ENCODE measurements at places on chromosomes 11 and 22. TPM values are rescaled to one million over a fixed set of nuclear protein-coding genes. Genes with fewer than 3 reads are reported as not detected.

DNA sequence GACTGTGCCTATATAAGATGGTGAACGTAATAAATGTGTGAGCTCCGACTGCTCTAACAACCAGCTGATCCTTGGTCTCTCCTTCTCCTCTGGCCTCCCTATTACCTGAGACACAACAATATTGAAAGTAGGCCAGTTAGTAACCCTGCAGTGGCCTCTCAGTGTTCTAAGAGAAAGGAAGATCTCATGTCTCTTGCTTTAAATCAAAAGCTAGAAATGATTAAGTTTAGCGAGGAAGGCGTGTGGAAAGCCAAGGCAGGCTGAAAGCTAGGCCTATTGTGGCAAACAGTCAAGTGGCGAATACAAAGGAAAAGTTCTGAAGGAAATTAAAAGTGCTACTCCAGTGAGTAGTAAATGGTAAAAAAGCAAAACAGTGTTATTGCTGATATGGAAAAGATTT lies 39.5 kb downstream of the HIPK3 start:
- no peak for DNase-seq

DNA sequence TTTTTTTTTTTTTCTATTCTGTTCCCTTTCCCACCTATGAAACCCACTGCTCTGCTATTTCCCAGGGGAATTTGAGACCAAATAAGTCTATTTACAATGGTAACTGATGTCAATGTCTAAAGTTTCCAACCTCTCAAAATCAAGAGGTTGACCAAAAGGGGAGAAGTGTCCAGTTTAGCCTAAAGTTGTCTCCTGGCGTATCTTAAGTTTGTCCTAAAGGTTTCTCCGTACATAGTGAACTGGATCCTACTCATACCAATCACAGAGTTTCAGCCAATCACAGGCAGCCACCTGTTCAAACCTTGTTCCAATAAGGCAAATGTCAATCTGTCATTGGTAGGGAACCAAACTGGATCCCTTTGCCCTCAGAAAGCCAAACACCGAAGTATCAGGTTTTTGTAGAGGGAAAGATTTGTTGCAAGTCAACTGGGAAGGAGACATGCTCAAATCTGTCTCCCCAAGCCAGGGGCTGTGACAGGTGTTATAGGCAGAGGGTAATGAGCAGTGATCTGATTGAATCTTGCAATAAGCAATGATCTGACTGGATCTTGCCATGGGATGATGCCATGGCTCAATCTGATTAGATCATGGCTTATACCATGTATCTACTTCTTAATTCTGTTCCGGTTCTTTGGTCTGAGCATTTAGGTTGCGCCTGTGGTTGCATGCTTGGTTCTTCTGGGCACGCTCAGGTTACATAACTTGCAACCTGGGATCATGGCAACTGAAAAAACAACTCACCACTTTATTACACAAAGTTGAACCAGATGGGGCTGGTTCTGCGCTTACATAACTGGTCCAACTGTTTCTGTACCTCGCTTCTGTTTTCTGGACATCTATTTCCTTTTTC lies 1.1 kb upstream of the VPS37C start:
- peak; percentile 53 for DNase-seq

DNA sequence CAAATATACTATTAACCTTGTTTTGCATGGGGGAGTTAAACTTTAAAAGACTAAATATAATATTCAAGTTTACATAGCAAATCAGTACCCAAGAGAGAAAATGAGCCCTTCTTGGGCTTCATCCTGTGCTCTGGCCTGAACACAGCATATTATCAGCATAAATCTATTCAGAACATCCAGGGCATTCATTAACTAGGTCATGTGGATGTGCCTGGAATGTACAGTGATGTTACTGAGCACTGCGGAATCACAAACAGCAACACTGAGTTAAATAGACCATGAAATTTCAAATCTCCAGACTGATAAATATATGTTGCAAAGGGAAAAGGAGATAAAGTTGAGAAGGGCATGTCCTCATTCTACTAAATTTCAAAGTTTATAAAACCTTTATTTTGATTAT lies 426.4 kb downstream of the AASDHPPT start:
- no peak for DNase-seq

GRCh38 chr11:130227373-130227772 lies 67.8 kb downstream of the ST14 start:
- DNase-seq = no peak

GRCh38 chr11:382081-382629 lies 11.9 kb upstream of the PKP3 start:
- no peak for DNase-seq

- DNase-seq = no peak
These were observed 663.7 kb upstream of the B3GAT1 start for GRCh38 chr11:135075740-135076139.

DNA sequence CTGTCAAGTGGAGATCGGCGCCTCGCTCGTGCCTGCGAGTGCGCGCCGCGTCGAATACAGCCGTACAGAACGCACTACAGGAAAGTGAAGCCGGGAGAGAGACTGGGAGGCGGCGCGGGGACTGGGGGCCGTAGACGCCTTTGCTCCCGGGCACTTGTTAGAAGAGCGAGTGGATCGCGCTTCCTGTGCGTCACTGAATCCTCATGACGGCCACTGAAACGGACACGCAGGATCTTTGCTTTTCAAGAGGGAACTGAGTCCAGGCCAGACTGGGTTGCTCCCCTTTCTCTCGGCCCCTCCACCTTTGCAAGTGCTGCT lies 314 bp downstream of the RIC8A start:
- DNase-seq = no peak

DNA sequence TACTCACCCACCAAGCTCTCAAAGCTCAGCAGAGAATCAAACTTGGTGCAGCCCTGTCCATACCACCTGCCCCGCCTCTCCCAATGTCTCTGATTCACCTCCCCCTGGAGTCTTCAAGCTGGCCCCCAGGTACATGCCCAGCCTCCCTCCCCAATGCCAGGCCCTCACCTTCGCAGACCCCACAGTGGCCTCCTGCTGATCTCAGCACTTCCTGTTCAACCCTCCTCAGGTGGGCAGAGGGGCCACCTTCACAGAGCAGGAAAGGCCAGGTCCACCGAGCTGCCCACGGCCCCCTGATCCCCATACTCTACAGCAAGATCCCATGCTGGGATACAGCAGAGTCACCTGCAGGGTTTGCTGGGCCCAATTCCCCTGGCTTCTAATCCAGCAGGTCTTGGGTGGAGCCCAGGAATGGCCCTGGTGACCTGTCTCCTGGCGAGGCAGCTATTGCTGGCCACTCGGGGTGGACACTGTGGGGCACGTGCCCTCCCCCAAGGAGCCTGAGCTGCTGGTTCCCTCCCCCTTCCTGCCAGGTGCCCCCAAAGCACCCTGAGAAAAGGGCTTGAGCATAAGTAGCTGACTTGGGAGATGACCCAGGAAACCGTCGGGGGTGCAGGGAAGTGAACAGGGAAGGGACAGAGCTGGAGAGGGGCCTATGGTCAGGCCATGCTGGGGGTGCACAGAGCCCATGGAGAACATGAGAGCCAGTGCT lies 150.7 kb downstream of the BRD1 start:
- no peak for DNase-seq

- DNase-seq = no peak
These were observed 13.1 kb downstream of the POU2AF1 start for GRCh38 chr11:111365722-111366559.

DNA sequence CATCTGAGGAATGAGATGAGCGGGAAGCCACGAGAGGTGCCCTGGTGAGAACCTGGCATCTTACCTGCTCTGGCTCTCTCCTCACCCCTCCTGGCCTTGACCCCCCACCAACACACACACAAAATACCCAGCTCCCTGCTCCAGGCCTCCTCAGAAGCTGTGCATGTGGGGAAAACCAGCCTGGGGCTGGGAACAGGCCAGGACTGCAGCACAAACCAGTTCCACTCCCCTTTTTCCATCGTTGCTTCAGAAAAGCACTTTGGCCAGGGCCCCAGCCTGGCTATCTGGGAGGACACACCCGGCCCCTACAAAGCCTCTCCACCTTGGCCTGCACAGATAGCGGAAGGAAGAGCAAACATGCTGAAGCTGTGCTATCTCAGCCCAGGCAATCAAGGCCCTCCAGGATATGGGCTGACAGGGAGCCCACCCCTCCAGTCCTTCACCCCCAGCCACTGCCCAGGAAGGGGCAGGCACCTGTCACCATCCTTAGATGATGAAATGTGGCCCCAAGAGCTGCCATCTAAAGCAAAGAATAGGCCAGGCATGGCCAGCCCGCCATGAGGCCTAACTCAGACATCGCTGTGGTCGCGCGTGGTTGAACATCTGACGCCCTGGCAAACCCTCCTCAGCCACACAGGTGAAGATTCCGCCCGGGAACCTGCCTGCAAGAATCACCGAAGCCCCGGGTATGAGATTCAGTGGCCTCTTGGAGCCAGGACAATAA lies 35.4 kb downstream of the PISD start:
- no peak for DNase-seq

DNA sequence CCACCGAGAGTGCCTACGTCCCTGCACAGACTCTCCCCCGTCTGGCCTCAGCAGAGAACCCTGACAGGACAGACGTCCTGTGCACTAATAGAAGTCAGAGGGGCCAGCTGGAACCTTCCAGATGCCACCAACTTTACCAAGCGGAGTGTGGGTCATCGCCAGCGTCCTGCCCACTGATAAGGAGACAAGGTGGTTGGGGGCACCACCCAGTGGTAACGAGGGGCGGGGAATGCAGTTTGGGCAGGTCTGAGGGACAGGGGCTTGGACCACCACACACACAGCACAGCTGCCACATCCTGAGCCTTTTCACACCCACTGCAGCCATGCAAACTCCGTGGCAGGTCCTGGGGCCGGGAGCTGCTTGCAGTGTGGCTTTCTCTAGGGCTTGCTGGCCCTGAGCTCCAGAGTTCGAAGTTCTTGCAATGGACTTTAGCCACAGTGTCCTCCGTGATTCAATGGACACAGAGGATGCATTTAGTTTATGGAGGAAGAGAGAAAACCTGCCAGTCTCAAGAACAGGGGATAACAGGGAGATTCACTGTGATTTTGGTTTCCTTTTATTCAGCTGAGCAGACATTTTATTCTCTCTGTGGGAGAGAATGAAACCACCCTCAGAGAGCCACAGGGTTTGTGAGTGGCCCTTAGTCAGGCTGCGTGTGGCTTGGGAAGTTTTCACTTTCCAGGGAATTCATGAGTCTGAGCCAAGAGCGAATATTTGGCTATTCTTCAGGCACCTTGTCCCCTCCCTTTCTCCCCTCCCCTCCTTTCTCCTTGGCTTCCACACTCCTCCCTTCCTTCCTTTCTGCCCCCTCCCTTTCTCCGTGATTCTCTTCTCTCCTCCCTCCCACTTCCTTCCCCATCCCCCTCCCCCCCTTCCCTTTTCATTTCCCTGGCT lies 13.1 kb downstream of the MRGPRG start:
- no peak for DNase-seq

GRCh38 chr11:114259551-114259983 lies 36.6 kb upstream of the NNMT start:
- no peak for DNase-seq

DNA sequence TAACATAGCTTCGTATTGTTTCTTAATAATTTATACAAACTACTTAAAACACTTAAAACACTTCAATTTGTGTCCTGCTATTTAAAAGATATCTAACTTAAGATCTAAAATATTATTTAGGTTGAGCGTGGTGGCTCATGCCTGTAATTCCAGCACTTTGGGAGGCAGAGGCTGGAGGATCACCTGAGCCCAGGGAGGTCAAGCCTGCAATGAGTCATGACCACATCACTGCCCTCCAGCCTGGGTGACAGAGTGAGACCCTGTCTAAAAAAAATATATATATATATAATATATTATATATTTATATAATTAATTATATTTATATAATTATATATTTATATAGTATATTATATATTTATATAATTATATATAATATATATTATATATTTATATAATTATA lies 4.2 kb upstream of the CTR9 start:
- DNase-seq = no peak

DNA sequence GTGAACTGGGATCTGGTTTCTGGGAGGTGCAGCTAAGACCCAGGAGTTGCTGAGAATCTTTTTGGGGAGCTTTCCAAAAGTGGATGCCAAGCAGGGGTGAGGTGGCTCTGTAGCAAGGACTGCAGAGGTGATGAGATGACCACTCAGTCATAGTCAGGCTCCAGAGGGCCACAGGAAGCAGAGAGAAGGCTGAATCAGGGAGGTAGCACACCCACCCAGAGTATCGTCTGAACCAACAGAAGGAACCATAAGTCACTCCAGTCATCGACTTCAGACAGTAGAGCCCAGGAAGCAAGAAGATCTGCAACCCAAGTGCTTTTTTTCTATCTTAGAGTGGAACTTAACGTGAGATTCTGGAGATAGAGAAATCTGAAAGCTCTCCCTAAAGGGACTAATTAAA lies 335.7 kb upstream of the MPPED2 start:
- no peak for DNase-seq

DNA sequence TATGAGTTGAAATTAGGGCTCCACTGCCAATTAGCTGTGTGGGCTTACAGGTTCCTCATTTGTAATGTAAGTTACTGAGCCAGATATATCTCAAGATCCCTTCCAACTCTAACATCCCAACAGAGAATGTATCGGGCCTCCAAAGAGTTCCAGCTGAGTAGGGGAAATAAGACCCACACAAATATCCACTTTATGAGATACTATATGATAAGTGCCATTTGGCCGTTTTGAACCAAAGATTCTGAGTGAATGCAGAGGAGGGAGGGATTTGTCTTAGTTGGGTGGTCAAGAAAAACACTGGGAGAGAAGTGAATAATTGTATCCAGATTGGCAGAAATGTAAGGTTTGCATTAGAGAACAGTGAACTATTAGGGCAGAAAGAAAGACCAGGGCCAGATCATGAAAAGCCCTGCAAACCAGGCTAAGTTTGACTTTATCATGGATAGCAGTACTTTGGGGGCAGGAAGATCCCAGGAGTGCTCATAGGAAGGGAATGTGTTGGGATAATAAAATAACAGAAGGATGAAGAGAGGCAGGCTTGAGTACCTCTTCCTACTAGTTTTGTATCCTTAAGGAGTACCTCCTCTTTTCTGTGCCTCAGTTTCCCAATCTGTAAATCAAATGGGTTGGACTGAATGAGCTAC lies 63.9 kb downstream of the RPL27A start:
- no peak for DNase-seq

GRCh38 chr11:118610773-118611432 lies 3.5 kb downstream of the PHLDB1 start:
- peak; percentile 80 for DNase-seq

DNA sequence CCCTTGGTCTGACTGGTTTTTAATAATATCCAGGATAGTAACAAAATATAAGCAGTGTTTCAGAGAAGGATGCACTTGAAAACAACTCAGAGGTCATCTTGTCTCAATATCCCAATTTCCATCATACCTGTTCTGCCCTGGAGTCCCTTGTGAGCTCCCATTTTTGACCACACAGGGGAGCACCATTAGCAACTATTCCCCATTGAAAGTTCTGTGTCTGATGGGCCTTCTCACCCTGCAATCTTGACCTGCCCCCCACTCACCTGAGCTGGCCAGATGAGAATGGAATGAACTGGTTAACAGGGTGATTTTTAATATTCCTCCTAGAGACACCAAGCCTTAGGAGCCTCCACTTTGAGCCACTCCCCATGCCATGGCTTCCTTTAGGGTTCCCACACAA lies 3.8 kb upstream of the CAPN5 start:
- DNase-seq = no peak

The TUT1 gene
- 20.9 TPM for total RNA-seq

The MAP6 gene
- 97.5 TPM for total RNA-seq

The SGSM1 gene
- total RNA-seq = 26.3 TPM

The ADORA2A gene
- total RNA-seq = 11.8 TPM

The CTNND1 gene
- 104 TPM for total RNA-seq

The SERHL2 gene
- 2.8 TPM for total RNA-seq

The ELP4 gene
- 27.6 TPM for total RNA-seq

The PEX16 gene
- total RNA-seq = 39.6 TPM

The RAB39A gene
- total RNA-seq = 14.5 TPM

The OR52I2 gene
- not detected for total RNA-seq

The SULT4A1 gene
- total RNA-seq = 173 TPM

The CHRNA10 gene
- total RNA-seq = 3.1 TPM

All from dorsolateral prefrontal cortex (tissue), 122 donors.